ENCODE measurements at places on chromosomes 11 and 22. TPM values are rescaled to one million over a fixed set of nuclear protein-coding genes. Genes with fewer than 3 reads are reported as not detected.

DNA sequence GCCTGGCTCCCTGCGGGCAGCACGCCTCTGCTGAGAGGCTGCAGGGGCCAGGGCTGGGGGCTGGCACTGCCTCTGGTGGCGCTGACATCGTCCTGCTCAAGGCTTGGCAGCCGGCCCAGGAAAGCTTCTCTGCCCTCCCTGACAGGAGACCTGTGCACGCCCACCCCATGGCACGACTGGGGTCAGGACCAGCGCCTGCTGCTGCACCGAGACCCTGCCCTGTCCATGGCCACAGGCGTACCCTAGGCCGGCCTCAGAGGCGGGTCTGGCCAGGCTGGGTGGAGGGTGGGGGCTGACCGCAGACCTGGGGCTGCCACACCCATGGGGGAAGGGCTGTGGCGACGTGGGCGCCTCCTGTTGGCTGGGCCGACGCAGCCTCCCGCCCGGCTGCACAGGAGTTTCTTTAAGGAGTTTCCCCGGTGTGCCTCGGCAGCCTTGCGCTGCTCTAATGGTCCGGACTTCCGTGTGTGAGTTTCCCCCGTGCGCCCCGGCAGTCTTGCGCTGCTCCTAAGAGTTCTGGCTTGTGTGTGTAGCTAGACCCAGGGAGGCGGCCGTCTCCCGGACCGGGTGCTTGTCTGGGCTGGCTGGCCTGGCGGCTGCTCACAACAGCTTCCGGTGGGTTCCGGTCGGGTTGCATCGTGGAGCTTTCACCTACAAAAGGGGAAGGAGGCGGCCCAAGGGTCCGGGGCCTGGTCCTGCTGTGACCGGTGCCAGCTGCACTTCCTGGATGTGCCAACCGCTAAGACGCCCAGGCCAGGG lies 4.6 kb downstream of the TRABD start:
- DNase-seq, result no peak
- no peak overlapping the region for H3K27ac ChIP-seq
- H3K36me3 ChIP-seq, result no peaks in the 10 kb centered on the region

GRCh38 chr11:65172600-65172999 lies 2.6 kb downstream of the SPDYC start:
- DNase-seq, result no peak
- no peak overlapping the region for H3K27ac ChIP-seq
- no peak overlapping the region for H3K4me3 ChIP-seq
- no peaks in the 10 kb centered on the region for H3K36me3 ChIP-seq
- no peaks in the 10 kb centered on the region for H3K27me3 ChIP-seq
- H3K4me1 ChIP-seq, result peaks cover 14% of the 10 kb centered on the region

DNA sequence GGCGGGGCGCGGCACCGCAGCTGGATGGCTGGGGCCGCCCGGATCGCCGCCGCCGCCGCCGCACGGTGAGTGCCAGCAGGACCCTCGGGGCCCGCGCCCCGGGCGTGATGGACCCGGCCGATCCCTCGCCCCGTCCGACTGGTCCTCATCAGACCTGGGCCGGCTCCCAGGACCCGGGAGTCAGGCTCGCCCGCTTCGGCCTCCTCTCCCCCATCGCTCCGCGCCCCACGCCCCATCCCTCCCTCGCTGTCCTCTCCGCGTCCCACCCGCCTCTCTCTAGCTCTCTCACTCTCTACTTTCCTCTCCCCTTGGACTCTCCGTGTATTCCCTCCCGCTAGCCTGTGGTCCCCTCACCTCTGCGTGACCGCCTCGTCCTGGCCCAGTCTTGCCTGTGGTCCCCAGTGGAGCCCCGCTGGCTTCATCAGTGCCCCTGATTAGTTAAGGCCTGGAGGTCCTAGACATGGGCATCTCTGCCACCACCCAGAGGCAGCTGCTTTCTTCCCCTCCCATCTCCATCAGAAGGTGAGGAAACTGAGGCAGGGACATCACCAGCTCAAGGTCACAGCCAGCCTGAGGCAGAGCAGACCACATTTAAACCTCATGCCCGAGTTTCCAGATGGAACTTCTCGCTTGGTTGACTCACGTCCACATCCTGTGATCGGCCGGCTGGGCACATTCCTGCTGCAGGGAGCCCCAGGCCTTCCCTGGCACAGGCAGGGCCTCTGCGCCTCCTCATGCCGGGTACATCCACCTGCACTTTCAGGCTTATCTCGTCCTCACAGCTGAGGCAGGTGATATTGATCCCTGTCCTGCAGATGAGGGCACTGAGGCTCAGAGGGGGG lies 429 bp downstream of the SLC39A13 start:
- peak; percentile 89 for DNase-seq
- peak overlapping the region; percentile 98 for H3K4me3 ChIP-seq

DNA sequence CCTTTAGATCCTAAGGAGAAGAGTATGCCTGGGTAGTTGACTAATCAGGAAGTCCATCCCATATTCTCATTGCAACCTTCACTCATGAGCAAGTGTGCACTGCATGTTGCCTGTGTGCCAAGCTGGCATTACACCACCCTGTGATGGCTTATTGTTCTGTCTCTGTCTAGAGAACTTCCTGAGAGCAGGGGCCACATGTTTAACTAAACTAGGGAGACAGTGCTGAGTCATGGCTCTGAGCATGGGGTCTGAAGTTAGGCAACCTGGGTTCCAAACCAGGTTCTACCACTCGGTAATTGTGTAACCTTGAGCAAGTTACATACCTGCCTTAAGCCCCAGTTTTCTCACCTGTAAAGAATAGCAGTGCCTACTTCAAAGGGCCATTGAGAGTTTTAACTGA lies 39.6 kb downstream of the CSNK2A3 start:
- no peak overlapping the region for H3K4me3 ChIP-seq
- DNase-seq, result no peak
- H3K36me3 ChIP-seq, result peaks cover 21% of the 10 kb centered on the region
- H3K27ac ChIP-seq, result peak overlapping the region; percentile 17
- H3K4me1 ChIP-seq, result peaks cover 15% of the 10 kb centered on the region

DNA sequence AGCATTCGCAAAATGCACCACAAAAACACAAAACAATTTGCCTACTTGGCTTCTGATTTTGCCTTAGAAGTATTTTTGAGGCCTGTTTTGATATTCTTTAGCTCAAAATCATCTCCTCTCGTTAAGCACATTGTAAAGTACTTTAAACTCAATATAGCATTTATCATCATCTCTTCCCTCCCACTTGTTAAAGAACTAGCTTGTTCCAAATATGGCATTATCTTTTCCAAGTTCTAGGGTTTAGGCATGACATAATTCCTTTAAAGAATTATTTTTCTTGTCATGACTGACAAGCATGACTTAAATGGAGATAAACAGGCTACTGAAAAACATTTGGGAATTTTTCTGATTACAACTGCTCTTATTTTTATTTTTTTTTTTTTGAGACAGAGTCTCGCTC lies 21.3 kb downstream of the CELF1 start:
- H3K4me1 ChIP-seq, result peaks cover 44% of the 10 kb centered on the region
- H3K27me3 ChIP-seq, result no peaks in the 10 kb centered on the region
- peak overlapping the region; percentile 84 for H3K27ac ChIP-seq
- H3K4me3 ChIP-seq, result no peak overlapping the region
- no peak for DNase-seq

Gene MMP13
- total RNA-seq, result 0.21 TPM

Gene OR10A4
- total RNA-seq, result not detected
